ENCODE measurements at places on chromosomes 7 and 10. TPM values are rescaled to one million over a fixed set of nuclear protein-coding genes. Genes with fewer than 3 reads are reported as not detected.

DNA sequence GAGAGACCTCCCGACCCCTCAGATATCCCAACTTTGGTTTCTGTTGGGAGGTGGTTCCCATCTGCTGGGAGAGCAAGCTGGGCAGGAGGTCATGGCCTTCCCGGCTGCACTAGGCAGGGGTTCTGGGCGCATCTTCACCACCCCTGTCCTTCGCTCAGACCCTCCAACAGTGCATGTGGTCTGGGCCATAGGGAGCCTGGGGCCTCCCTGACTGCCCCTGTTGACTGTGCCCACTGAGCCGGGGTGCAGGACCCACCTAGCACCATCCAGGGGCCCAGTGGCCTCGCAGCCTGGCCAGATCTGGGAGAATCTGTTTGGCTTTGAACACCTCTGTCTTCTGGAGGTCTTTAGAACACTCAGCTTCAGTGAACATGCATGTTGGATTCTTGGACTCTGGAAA is 18.7 kb upstream of the INMT start:
- no peak for DNase-seq

DNA sequence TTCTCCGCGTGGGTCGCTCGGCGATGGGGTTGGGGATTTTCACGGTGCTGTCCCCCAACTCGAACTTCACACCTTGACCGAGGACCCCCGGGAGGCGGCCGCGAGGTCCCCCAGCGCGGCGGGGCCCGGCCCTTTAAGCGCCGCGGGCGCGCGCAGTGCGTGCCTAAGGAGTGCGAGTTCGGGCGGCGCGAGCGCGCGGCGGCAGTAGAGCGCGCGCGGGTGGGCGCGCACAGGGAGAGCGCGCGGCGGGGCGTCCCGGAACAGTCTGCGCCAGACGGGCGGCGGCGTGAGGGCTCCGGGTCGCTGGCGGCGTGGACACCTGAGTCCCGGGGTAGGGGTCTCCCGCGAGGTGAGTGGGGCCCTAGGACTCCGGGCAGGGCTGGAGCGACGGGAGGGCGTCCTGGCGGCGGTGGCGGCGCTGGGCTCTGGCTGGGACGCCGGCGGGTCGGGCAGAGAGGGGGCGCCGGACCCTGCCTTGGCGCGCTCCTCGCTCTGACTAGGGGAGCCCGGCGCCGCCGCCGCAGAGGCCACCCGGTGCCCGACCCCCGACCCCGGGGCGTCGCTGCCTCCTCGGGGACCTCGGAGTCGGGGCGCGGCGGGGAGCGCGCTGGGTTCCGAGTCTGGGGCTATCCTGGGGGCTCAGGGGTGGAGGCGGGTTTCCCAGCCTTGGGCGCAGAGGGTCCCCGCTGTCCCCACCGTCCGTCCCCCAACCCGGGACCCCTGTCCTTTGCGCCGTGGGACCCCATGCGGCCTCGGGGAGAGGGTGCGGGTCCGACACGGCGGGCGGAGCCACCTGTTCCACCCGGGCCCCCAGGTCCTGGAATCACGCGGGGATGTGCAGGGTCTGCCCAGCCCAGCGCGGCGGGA is at the start of gene PROSER2:
PROSER2 (plus strand) TSS at position 235 of the 867 bp plus-strand sequence. CDS start 28,722 bp downstream, outside the sequence.
- DNase-seq, result no peak

- DNase-seq, result no peak
Measured at GRCh38 chr10:29559996-29560395, 74.8 kb downstream of the SVIL start.

GRCh38 chr10:47159361-47160260 is 140.4 kb upstream of the GDF10 start:
- DNase-seq, result no peak

The TRIM50 gene
- not detected for polyA plus RNA-seq
